ENCODE measurements at places on chromosomes 6 and 20.

DNA sequence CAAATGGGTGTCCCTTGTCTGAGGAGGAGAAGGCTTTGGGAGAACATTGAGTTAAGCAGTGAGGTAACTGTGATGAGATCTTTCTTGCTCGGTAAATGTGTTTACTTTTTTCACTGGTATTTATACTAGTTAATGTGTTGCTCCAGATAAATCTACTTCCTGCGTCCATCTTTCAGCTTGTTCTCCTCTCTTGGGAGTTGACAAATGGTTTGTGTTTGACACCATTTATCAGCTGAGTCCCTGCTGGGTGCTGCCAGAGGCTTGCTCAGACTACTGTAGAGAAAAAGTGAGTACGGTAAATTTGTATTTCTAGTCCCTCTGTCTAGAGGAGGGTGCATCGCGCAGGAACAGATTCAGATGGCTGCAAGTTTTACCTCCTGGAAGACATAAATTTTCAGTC lies 8.3 kb upstream of the PRDM1 start:
- no peak for DNase-seq

- DNase-seq: no peak
Measured at GRCh38 chr20:38987777-38988176, 25.6 kb downstream of the DHX35 start.

- DNase-seq: no peak
Measured at GRCh38 chr20:34693414-34693813, 10.7 kb upstream of the TP53INP2 start.

DNA sequence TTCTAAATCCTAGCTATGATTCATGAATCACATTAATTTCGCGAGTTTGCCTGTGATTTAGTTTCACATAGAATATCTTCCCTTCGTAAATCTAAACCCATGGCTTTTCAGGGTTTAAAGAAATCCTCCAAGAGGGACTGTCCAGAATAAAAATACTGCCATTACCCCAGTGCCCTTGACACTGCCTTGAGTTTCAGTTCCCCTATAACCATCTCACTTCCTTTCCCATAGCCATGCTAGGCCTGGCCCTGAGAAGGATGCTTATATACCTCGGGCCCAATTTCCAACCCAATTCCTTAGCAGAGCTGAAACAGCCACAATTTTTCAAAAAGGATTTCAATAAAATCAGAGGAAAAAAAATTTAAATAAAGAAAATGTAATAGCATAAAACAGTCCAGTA lies 697.3 kb downstream of the FRK start:
- DNase-seq: no peak

DNA sequence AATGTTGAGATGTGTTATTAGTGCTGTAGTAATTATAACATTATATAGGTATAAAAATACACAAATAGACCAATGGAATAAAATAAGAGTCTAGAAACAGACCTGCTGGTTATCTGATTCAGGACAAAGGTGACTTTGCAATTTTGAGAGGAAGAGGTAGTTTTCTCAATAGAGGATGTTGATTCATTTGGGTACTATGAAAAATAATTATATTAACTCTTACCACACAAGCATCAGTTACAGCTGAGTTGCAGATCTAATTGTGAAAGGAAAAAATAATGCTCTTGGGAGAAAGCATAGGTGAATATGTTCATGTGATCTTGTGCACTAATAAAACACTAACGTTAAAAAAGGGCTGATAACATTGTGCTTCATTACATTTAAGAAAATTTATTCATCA lies 103.0 kb downstream of the BCKDHB start:
- no peak for DNase-seq

DNA sequence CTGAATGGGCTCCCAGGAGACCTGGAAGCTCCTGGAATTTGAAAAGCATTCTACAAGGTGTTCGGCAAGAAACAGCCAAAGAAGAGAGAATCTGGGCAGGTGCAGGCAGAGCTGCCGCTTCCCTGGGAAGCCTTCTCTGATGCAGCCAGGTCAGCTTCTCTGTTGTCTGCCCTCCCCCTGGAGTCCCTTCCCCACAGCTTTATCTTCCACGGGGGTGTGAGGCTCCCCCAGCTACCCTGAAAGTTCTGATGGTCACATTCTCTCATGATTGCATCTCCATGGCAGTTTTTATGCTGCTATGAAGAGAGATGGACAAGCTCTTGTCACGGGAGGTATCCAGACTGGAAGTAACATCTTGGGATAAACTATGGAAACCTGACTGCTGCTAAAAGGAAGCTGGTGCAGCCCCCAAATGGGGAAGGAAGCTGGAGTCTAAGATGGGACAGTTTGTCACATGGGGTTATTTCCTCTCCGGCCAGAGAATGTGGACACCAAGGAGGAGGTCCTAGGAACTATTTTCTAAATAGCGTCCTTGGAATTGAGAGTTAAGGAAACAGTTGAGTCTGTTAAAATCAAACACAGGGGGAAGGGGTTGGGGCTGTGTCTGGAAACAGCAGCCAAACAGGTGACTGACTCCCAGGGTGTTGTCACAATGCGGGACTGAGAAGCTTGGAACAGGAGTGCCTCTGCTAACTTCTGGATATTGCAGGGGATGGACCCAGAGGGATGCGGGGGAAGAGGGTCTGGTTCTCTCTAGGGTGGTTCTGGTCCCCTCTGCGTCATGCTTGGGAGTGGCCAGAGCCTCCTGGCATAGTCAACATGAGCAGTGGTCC lies 91.1 kb downstream of the ASXL1 start:
- DNase-seq: no peak

DNA sequence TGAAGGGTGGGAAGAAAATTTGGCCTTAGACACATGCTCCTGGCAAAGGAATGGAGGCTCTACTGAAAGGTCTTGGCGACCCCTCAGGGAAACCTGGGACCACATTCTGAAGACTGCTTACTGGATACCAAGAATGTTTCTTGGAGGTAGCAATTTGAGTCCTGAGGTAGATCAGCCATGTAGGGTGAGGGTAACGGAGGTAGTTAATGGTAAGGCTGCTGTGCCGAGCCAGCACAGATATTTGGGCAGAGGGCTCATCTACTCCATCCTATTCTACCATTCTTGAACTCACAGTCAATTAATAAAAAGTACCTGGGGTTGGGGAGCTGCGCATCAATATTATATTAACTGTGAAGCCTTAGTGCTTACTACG lies 401 bp upstream of the PHF3 start:
- no peak for DNase-seq

- DNase-seq: no peak
Measured at GRCh38 chr6:33857932-33858475, 54.2 kb upstream of the MLN start.

- DNase-seq: no peak
Measured at GRCh38 chr6:9007027-9007426, 571.7 kb upstream of the SLC35B3 start.

- DNase-seq: no peak
Measured at GRCh38 chr6:106087548-106088325, 1.6 kb downstream of the PRDM1 start.

GRCh38 chr6:107635057-107635515 lies 145.2 kb downstream of the SOBP start:
- DNase-seq: no peak

DNA sequence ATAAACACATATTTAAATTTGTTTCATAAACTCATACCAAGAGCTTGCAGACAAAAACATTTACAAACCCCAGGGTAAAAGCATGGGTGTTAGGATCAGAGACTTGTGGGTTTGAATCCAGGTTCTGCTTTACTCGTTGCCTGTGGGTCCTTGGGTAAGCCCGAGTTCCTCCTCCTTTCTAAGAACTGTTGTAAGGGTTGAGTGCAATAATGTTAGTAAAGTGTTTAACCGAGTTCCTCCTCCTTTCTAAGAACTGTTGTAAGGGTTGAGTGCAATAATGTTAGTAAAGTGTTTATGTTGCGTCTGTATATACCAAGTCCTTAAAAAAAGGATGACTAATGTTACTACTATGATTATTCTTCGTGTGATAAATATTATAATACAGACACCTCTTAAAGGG lies 18.7 kb downstream of the CCDC170 start:
- DNase-seq: no peak

- DNase-seq: no peak
Measured at GRCh38 chr6:391559-392440, at the start of gene IRF4. IRF4 (plus strand) TSS chr6:391752; CDS start chr6:393153, 1,401 bp downstream.

DNA sequence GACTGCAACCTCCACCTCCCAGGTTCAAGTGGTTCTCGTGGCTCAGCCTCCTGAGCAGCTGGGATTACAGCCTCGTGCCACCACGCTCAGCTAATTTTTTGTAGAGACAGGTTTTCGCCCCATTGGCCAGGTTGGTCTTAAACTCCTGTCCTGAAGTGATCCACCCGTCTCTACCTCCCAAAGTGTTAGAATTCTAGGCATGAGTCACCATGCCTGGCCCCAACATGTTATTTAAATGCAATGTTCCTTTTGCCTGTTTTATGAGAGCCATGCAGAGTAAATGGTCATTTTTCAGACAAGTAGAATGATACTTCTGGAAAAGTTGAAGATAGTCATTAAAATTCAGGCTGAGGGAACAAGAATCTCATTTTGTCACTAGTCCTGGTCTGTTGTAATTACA lies 43.8 kb upstream of the RPS6KA2 start:
- DNase-seq: no peak

DNA sequence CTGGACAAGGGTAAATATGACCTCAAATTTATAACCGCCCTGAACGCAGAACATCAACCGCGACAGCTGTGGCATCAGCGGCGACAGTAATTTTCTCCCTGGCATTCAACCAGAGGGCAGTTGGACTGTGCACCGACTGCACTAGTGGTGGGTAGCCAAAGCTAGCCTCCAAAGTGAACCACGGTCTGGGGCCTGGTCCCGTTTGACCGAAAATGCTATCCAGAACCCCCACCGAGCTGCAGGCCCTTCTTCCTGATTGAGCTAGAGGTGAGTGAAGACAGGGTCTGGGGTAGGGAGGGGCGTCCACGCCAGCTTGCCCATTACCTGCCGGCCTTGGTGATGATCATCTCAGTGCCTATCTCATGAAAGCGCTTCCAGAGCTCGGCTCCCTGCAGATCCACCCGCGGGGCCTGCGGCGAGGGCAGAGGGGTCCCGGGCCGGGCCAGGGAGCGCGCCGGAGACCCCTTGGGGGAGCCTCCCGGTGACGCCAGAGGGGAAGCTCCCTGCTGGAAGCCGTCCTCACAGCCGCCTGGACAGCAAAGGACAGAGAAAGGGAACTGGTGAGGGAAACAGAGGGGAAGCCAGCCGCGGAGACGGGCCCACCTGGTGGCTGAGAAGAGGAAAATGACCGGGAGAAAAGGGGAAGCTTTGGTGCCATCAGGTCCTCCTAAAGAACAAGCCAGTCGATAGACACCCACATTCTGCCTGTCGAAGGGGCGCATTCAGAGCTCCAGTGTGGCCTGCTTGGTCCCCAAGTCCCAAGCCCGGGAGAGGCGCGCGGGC lies 2.0 kb downstream of the TBX18 start:
- DNase-seq: no peak

- DNase-seq: peak; percentile 53
Measured at GRCh38 chr6:7992002-7992815, 72.0 kb downstream of the BLOC1S5 start.

- no peak for DNase-seq
Measured at GRCh38 chr20:63235399-63235983, at the start of gene BIRC7. BIRC7 (plus strand) TSS chr20:63235905; CDS start chr20:63236097, 192 bp downstream.

DNA sequence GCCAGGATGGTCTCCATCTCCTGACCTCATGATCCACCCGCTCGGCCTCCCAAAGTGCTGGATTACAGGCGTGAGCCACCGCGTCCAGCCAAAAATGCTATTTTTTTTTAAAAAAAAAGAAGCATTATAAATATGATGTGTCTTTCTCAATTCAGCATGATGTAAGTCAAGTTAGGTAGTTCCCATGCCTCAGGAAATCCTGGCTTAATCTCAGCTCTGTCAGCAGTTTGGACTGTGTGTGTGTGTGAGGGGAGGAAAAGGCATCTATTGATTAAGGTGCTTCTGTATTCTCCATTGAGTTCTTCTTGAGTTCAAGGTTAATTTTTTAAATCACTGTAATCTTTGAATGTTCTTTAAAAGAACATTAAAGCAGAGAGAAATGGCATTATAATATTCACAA lies 51.5 kb downstream of the GMDS start:
- DNase-seq: no peak

- no peak for DNase-seq
Measured at GRCh38 chr6:115976321-115976870, 84.3 kb downstream of the FRK start.

GRCh38 chr6:25034431-25034921 lies 98.7 kb upstream of the RIPOR2 start:
- DNase-seq: no peak

DNA sequence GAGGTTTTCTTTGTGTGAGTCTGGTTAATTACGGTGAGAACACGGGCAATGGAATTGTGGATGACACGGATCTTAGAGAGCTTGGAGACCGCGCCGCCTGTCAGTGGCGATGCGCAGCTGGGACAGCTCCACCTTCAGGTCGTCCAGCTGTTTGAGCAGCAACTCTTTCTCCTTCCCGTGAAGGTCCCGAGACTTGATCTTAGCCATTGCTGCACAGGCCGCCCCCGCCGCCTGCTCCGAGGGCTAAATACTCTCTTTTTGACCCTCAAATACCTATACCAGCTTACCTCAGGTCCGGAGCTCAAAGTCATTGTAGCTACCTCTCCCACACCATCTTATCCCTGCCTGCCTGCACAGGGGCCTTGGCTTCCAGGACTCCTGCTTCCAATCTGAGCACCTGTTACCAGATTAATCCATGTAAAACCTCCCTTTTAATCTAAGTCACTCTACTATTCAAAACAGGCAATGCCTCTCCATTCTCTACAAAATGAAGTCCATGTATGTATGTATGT lies 100.2 kb downstream of the PREP start:
- no peak for DNase-seq

GRCh38 chr20:54067606-54068174 lies 2.7 kb downstream of the BCAS1 start:
- no peak for DNase-seq

- DNase-seq: no peak
Measured at GRCh38 chr20:1215386-1216170, 10.3 kb upstream of the RAD21L1 start.

DNA sequence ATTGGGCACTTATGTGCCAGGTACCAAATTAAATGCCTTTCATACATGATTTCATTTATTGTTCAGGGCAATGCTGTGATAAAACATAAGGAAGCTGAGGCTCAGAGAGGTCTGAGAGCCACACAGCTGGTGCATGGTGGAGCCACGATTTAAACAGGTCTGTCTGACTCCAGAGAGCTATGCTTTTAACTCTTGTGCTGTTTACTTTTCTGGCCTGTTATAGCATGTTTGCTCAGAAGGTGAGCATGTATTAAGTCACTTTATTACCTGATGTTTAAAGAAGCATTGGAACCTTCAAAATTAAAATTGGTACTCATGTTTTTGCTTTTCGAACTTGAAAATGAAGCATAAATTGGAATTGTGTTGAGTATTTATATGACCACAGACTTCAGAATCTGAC lies 26.8 kb downstream of the MCM8 start:
- no peak for DNase-seq

All from smooth muscle cell of the brain vasculature (primary cell).